ENCODE measurements at places on chromosomes 6 and 20.

- no peak for DNase-seq
Measured at GRCh38 chr20:19993958-19994669, 23.0 kb upstream of the NAA20 start.

GRCh38 chr6:128427139-128427538 lies 93.3 kb downstream of the PTPRK start:
- DNase-seq: no peak

DNA sequence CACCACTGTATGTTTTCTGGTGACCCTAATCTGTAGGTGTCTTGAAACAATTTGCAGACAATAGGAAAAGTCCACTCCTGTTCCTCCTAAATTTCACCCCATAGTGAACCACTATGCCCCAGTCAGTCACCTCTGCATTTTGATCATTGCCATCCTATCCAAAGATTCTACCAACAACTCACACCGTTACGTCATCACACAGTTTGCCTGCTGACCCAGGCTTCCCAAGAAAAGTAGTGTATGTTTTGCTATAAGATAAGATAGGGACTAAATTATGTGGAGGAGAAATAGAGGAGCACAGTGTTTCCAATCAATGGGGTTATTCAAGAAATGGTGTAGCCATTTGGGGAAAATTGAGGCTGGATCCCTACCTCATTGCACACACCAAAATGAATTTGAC lies 58.8 kb downstream of the GNAS start:
- no peak for DNase-seq

- DNase-seq: no peak
Measured at GRCh38 chr20:21272679-21273078, 30.5 kb upstream of the XRN2 start.

- DNase-seq: no peak
Measured at GRCh38 chr6:74356391-74356790, 660.4 kb downstream of the CD109 start.

GRCh38 chr20:46639587-46639986 lies 11.7 kb downstream of the SLC13A3 start:
- DNase-seq: no peak

GRCh38 chr6:116090251-116090650 lies 10.4 kb upstream of the NT5DC1 start:
- no peak for DNase-seq
